ENCODE measurements at places on chromosomes 11 and 22.

- DNase-seq, result no peak
These were observed 5.8 kb downstream of the UBASH3B start for GRCh38 chr11:122661182-122661945.

DNA sequence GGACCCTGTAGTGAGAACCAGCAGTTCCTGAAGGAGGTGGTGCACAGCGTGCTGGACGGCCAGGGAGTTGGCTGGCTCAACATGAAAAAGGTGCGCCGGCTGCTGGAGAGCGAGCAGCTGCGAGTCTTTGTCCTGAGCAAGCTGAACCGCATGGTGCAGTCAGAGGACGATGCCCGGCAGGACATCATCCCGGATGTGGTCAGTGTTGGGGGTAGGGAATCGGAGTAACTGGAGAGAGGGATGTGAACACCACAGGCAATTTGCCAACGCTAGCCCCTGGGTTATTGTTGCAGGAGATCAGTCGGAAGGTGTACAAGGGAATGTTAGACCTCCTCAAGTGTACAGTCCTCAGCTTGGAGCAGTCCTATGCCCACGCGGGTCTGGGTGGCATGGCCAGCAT lies 19.9 kb downstream of the MADD start:
- DNase-seq, result no peak

DNA sequence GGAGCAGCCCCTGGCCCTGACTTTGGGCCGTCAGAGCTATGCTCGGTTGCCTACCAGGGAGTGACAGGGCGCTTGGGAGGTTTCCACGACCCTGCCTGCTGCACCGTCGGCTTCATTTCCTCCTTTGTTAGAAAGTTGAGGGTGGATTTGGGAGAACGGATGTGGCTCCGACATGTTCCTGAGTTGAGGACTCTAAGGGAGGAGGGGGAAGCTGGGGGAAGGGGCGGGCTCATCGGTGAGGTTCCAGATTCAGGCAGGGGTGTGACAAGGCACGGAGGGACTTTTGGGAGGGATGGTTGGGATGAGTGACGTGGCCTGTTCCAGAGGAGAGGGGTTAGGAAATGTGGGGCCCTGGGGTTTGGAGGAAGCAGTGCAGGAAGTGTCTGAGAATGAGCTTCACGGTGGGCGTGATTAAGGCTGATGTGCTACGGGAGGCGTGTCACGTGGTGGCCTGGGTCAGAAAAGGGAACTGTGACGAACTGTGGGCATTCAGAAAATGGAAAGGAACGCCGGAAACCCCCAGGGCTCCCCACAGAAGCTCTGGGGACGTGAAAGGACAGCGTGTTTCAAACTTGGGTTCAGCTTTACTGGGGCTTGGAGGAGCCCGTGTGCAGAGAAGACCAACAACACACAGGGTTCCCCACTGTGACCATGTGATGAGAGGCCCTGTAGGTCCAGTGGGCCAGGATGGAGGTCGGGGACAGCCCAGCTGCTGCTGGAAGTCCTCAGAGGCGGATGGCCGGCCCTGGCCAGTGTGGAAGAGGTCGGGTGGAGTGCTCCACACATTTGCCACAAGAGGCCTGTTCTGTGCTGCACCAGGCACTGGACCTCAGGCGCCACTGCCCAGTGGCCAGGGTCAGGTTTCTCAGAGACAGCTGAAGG lies 2.8 kb downstream of the PARVB start:
- peak; percentile 79 for DNase-seq

DNA sequence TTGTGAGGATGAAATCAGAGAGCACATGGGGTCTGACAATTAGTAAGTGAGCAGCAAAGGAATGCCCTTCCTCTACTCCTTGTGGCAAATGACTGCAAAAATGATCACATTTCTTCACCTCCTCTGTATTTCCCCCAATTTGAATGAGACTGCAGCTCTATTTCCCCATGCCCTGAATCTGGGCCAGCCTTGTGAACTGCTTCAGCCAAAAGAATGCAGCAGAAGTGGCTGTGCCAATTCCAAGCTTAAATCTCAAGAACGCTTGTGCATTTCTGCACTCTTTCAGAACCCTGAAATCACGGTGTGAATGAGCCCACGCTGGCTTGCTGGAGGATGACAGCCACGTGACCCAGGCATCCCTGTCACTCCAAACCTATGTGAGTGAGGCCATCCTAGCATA lies 9.9 kb downstream of the SLC43A3 start:
- no peak for DNase-seq

DNA sequence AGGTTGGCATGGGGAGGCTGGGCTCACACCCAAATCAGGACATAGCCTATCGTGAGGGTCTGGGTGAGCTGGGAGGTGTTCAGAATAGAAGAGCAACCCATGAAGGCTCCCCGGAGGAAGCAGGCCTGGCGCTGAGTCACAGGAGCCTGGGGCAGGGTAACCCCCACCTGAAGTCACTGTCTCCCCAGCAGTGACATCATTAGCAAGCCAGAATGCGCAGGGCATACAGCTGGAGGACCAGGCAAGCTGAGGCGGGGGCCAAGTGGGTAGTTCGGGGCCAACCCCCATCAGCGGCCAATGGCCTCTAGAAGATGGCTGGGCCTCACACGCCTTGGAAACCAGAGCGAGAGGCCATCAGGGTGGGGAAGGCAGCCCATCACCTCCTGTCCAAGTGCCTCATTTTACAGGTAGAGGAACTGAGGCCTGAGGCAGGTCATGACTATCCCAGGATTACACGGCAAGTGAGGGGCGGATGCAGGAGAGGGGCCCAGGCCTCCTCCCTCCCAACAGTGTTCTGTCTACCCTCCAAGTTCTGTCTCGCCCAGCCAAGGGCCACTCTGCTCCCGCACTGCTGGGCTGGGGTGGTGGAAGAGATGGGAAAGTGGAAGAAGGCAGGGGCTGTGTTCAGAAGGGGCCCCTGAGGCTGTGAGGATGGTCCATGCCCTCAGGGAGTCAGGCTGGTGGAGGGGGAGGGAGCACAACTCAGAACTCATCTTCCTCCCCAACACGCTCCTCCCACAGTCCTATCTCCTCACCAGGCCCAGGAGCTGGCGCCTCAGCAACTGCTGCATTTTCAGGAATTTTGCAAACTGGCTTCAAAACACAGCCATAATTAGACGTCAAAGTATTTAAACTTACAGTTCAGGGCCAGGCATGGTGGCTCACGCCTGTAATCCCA lies 24.6 kb downstream of the RPL3 start:
- no peak for DNase-seq

- DNase-seq, result peak; percentile 93
These were observed 127.7 kb downstream of the MAML2 start for GRCh38 chr11:96215110-96215782.

- no peak for DNase-seq
These were observed 609.7 kb downstream of the TBC1D22A start for GRCh38 chr22:47372111-47372581.

DNA sequence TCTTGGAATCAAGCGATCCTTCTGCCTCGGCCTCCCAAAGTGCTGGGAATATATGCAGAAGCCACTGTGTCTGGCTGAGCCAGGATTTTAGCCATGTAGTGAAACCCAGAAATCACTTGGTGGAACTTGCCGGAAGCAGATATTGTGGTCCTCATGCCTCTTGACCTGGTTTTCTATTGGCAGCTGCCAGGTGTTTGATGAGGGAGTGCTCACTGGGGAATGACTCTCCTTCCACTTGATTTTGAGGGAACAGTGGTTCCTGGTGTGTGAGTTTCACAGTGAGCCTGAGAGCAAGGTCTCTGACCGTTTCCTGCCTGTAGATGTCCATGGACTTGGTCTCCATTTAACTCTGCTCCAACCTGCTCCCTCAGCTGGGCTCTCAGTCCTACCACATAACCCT lies 34.7 kb upstream of the ELF5 start:
- DNase-seq, result no peak

GRCh38 chr22:38171927-38172831 lies 9.5 kb downstream of the PLA2G6 start:
- peak; percentile 22 for DNase-seq

- no peak for DNase-seq
These were observed at the start of gene LINC01488 for GRCh38 chr11:69481393-69481844. LINC01488 (plus strand) TSS chr11:69481663.

GRCh38 chr11:33952805-33953204 lies 60.9 kb upstream of the LMO2 start:
- no peak for DNase-seq

DNA sequence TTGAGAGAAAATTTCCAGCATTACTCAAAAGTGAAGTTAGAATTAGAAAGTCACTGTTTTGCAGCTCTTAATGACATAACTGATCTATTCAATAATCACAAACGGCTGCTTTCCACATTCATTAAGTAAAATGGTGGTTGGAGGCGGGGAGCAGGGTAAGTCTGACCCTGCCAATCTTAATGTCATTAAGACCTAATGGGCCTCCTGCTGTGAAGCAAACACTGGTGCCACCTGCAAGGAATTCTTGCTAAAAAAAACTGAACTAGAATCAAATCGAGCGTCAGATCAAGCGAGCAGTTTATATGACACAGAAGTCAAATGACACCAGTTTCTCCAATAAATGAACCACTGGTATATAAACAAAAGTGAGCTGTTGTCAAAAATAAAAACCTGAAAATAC lies 351.5 kb downstream of the BRD1 start:
- DNase-seq, result no peak

- DNase-seq, result no peak
These were observed 77.5 kb downstream of the BLID start for GRCh38 chr11:122038543-122038942.

GRCh38 chr11:2387266-2387987 lies 10.3 kb downstream of the CD81 start:
- peak; percentile 71 for DNase-seq

GRCh38 chr22:46640293-46641055 lies 20.3 kb downstream of the GRAMD4 start:
- no peak for DNase-seq

GRCh38 chr11:114348200-114349191 lies 51.8 kb downstream of the C11orf71 start:
- peak; percentile 49 for DNase-seq

GRCh38 chr22:47681411-47682165 lies 919.1 kb downstream of the TBC1D22A start:
- no peak for DNase-seq

- no peak for DNase-seq
These were observed 3.3 kb upstream of the PACS1 start for GRCh38 chr11:66066751-66067150.

GRCh38 chr11:25981998-25982397 lies 349.9 kb upstream of the ANO3 start:
- peak; percentile 87 for DNase-seq

GRCh38 chr11:126968915-126969314 lies 31.7 kb downstream of the KIRREL3 start:
- DNase-seq, result no peak

GRCh38 chr22:38213319-38213989 lies 11.7 kb downstream of the MAFF start:
- peak; percentile 17 for DNase-seq

DNA sequence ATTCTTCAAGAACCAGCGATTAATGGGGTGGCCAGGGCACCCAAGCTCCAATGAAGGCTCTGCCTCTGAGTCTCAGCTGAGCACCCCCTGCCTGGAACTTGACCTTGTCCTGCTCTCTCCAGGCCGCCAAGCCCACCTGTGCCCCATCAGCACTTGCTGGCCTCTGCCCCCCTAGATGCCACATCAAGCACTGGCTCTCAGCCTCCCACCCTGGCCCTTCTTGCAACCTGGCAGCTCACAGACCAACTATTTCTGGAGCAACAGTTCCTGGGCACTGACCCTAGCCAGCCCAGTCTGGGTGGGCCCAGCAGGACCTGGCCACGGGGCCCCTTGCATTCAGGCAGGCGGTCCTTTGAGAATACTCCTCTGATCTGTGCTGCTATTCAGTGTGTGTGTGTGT lies 98.8 kb upstream of the PITPNB start:
- DNase-seq, result no peak

DNA sequence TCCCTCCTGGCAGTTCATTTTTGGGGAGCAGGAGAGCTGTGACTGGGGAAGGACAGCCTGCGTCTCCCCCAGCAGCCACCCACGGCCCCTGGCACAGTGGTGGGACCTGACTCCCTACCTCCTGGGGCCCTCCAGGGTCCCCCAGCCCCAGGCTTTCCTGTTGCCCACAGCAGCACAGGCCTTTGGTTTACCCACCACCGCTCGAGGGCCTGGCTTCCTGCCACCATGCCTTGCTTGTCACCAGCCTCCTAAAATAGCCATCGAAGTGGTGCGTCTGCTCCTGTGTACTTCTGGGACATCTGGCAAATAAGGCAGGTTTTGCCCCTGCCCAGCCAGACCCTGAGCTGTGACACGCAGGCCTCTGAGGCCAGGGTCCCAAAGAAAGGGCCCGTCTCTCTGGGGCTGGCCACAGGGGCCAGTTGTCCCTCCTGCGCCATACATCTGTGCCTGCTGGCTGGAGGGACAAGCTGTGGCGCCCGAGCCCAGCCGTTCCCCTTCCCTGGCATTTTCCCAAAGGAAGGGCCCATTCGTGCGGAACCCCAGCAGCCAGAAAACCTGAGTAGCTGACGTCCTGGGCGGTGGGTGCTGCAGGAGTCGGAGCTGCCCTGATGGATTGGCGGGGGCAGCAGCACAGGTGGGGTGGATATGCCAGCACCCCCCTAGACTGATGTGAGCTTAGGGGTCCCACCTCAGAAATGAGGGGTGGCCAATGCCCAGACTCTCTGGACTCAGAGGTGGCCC lies 14.6 kb downstream of the PHLDA2 start:
- no peak for DNase-seq

- DNase-seq, result peak; percentile 7
These were observed 39.4 kb upstream of the LIN7C start for GRCh38 chr11:27545946-27546345.

- no peak for DNase-seq
These were observed 196.4 kb downstream of the DBX1 start for GRCh38 chr11:19963697-19964387.

DNA sequence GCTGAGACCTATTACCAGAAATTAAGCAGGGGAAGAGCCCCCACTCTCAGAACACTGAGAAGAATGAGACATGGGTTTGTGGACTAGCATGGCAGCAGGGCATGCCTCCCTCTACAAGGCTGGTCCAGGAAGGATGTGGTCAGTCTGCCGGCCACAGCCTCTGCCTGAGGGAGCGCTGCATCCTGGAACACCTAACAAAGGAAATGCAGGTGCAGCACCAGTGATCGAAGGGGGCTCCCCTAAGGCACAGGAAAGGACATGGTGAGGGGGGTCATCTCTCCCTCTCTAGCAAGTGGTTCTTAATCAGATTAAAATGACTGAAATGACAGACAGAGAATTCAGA lies 40.6 kb upstream of the ARL14EP start:
- DNase-seq, result peak; percentile 17

DNA sequence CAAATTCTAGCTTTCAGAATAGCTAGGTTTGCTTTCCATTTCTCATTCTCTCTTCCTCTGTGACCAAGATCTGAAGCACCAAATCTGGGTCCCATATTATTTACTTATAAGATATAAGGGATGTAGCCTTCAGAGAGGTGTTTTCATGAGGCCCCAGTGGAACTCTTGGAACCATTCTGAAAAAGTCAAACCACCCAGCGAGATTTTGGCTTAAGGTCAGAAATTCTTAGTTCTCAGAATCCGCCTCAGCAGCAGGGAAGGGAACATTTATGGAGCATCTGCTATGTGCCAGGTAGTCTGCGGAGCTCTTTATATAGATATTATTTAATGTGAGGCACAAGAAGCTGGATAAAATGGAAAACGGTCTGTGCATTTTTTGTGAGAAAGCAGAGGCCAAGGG lies 6.3 kb downstream of the NAV2 start:
- no peak for DNase-seq
